Pulmonary artery endothelial cell (primary cell): ENCODE measurements at places on chromosomes 6 and 20.
A peak's percentile ranks its signal among the peaks of the same experiment; 100 is the strongest.

GRCh38 chr6:37990762-37991525 lies 171.4 kb downstream of the ZFAND3 start:
- no peak for DNase-seq

DNA sequence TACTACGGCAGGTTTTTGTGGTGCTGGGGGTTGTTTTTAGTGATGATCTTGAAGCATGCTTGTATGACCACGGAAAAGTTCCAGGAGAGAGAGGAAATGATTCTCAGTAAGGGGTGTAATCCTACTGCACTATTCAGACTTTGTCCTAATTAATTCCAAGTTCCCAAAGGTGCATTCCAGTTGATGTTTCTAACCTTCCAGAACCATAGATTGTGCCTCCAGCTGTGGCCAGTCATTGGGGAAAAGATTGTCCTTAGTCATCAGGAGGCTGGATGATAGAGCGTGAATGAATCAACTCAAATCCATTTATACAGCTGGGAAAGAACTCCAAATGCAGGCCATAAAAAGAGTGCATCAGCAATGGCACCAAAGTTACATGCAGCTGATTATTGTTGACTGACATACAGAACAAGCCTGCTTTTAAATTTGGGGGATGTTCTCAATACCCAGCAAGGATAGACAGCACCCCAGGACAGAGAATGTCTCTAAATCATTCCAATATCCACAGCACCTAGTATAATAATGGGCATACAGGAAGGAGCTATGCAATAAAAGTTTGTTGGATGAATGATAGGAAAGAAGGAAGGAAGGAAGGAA lies 27.8 kb upstream of the PKHD1 start:
- DNase-seq, result no peak

DNA sequence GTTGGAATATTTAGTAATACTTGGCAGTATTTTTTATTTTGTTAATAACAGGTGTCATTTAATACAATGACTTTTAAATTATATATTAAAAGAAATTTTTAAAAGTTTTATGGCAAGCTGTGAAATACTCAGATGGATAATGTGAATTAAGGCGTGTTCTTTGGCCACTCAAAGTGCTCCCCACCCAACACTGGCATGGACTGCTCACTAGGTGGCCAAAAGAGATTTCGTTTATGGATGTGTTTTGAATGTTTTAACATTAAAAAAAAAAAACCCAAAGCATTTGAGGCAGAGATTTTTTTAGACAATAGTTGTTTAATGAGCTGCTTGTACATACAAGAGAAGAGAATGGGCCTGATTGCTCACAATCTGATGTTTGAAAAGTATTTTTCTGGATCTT lies 86.5 kb downstream of the QKI start:
- no peak for DNase-seq

- DNase-seq, result no peak
These were observed 8.6 kb upstream of the TUBB2B start for GRCh38 chr6:3236005-3236404.

- DNase-seq, result no peak
These were observed 10.6 kb downstream of the TAAR1 start for GRCh38 chr6:132648356-132648755.

GRCh38 chr6:13908955-13909381 lies 15.8 kb upstream of the RNF182 start:
- DNase-seq, result peak; percentile 45

DNA sequence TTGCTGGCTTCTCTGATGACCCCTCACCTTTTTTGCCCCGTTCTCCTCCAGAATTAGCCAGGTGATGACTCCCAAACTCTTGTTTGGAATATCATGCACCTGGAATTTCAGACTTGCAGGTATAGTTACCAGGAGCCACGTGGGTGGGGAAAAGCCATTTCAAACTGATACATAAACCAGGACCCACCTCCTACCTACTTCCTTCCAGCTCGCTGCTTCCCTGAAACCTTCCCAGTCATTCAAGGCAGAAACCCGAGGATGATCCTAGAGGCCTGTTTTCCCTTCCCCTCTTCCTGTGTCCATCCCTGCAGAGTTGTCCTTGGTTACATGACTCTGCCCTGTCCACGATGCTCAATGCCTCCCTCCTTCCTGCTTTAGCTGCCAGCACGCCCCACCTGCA lies 101.9 kb downstream of the MTHFD1L start:
- no peak for DNase-seq

DNA sequence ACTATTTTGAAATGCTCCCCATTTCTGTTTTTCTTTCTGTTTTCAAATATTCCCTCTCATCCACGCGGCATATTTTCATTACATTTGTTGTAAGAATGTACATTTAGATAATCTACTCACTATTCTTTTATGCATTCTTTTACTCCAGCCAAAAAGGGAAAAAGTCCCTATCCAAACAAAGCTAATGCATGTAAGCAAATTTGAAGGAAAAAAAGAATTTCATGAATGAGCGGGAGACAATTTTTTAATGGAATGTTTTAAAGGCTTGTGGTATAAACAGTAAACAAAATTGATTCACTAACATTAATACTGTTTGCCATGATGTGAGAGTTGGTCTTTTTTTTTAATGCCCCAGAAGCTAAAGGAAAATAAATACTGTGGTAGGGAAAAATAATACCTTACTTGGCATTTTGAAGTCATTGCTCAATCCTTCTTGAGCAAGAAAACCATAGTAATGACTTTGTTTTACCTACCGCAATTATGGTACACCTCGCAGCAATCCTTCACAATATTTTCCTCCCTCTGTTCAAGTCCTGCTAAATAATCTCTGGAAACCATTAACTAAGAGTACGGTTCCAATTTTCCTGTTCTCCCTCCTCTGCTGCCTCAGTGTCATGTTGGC lies 79.0 kb downstream of the BACH2 start:
- DNase-seq, result no peak

DNA sequence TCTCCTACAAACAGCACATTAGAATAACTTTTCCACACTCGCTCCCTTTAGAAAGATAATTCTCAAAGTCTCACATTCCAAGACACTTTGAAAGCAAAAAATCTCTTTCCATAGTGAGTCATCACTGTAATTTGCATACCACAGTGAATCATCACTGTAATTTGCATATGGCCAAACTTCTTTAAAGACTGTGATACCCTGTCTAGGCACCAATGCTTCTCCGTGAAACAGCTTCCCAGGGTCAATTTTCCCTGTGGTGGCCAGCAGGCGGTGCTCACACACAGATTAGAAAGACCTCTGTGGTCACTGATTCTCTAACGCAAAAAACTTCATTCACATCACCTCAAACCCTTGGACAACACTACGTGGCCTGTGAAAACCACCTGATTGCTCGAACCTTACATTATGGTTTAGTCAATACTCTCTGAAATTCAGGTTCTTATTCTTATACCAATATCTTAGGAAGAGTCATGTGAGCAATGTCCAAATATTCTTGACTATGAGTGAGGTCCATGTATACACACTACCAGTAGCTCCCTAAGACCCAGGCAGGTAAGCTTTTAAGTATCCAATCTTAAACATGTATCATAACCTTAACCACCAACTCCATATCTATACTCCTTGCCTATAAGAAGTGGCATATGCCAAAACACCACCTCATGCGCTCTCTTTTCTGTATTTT lies 78.5 kb upstream of the PHACTR1 start:
- peak; percentile 19 for DNase-seq

- DNase-seq, result no peak
These were observed 30.1 kb upstream of the SH3BGRL2 start for GRCh38 chr6:79600812-79601609.

GRCh38 chr6:93248631-93249030 lies 170.7 kb downstream of the EPHA7 start:
- DNase-seq, result no peak

DNA sequence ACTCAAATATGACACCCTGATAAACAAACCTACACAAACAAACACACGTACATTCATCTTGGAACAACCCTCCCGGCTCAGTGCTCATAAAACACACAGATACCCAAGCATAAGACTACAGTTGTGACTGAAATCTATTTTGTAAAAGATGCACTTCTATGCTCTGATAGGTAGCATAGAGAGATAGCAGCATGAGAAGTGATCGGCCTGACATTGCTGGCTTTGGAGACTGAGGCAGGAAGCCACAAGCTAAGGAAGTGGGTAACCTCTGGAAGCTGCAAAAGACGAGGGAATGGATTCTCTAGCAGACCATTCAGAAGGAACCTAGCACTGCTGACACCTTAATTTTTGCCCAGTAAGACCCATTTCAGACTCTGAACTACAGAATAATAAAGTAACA lies 1.6 kb upstream of the RNF39 start:
- no peak for DNase-seq

DNA sequence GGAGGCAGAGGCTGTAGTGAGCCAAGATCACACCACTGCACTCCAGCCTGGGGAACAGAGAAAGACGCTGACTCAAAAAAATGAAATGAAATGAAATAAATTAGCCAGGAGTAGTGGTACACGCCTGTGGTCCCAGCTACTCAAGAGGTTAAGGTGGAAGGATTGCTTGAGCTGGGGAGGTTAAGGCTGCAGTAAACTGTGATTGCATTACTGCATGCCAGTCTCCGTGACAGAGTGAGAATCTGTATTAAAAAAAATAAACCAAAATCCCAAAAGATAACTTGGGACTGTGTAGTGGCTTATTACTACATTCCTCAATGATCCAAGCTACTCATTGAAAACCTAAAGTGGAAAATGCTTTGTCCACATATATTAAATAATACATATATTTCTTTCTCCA lies 87.0 kb downstream of the SGK1 start:
- DNase-seq, result no peak

GRCh38 chr6:155077784-155078183 lies 82.7 kb downstream of the TIAM2 start:
- DNase-seq, result no peak

GRCh38 chr20:6644813-6645628 lies 122.5 kb upstream of the BMP2 start:
- no peak for DNase-seq

GRCh38 chr6:37565267-37566110 lies 65.8 kb upstream of the CCDC167 start:
- DNase-seq, result no peak

DNA sequence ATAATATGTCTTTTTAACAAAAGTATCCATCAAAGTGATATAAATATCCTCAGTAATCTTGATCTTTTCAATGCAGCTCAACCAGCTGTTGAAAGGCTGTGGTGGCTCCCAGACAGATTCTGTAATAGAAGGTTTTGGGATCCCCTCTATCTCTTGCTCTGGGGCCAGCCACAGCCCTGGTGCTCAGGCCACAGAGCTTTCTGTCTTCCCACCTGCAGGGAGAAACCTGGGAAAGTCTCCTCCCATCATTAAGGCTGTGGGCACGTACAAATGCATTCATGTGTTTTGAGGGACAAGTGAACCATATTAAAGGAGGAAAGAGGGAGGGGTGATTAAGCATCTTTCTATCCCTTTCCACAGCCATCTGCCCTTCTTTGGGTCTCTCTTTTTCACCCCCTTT lies 183.1 kb downstream of the PRDM13 start:
- DNase-seq, result no peak

DNA sequence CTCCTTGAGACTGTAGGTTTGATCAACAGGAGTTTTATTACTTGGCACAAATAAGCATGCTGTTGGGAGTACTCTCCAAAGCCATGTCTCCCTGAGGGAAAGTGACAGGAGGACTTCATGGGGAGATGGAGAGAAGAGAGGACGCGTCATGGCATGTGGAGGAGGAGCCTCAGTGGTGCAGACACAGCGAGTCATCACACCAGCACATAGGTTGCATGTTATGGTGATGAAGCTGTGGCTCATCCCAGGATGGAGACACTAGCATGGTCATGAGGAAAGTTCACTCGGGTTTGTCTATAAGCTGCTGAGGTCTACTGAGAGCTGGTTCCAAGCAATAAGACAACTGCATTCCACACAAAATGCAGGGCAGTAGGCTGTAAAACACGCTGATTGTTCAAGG lies 13.2 kb upstream of the SSTR4 start:
- no peak for DNase-seq

DNA sequence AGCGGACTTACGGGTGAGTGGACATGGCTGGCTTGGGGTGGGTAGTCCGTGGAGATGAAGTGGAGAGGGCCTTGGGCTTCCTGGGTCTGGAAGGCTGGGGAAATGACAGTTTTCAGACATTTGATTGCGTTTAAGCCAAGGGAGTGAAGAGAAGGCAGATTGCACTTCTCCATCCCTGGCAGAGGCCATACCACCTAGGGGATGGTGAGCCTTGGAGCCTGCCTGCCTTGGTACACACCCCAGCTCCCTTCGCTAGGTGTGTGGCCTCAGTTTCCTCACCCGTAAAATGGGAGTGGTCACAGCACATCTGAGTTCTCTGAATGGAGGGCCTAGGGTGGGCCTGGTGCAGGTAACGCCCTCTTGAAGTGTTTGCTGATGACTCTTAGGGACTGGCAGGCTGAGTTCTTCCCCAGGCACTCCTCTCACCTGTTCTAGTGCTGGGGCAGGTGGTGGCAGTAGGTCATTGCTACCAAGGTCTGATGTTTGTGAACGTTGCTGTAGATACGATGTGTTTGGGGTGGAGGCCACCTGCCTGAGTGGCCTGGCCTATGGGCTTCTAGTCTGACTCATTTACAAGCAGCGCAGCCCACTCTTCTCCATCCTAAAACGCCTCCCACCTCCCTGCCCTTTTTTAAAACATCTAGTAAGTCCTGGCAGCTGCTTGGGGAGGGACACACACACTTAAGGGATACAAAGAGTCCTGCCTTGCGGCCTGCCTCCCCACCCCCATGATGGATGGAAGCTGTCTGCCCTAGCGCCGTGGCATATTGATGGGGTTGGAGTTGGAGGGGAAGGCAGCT lies 2.3 kb downstream of the RBM38 start:
- no peak for DNase-seq

- no peak for DNase-seq
These were observed 47.6 kb upstream of the MYL9 start for GRCh38 chr20:36493801-36494114.

DNA sequence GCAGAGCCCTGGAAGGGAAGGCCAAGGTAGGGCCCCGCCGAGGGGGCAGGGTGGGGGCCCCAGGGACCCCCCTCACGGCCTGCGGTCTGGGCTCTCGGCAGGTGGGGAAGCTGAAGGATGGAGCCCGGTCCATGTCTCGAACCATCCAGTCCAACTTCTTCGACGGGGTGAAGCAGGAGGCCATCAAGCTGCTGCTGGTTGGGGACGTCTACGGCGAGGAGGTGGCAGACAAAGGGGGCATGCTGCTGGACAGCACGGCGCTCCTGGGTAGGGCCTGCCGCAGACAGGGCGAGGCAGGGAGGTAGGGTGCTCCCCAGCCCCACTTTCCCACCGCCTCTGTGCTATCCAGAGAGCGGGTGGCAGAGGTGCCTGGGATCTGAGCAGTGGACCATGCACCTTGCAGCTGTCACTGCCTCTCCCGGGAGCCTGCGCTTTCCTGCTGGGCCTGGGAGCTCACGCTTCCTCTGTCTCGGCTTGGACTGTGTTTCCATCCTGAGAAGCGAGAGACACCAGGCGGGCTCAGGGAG lies 83.1 kb downstream of the SYNJ2 start:
- DNase-seq, result no peak

- DNase-seq, result no peak
These were observed 41.7 kb downstream of the SNAP25 start for GRCh38 chr20:10260316-10260715.
